ENCODE measurements at places on chromosomes 11 and 22. TPM values are rescaled to one million over a fixed set of nuclear protein-coding genes. Genes with fewer than 3 reads are reported as not detected.

Gene MAJIN
- total RNA-seq = not detected

- no peak overlapping the region for H3K27ac ChIP-seq
- H3K36me3 ChIP-seq = no peaks in the 10 kb centered on the region
- no peak overlapping the region for H3K4me3 ChIP-seq
- no peak for DNase-seq
- H3K4me1 ChIP-seq = no peaks in the 10 kb centered on the region
Measured at GRCh38 chr11:133570376-133570775, 38.1 kb upstream of the OPCML start.

GRCh38 chr22:30519842-30520425 is 14.4 kb upstream of the SEC14L4 start:
- no peaks in the 10 kb centered on the region for H3K36me3 ChIP-seq
- H3K27ac ChIP-seq = no peak overlapping the region
- H3K4me3 ChIP-seq = no peak overlapping the region
- no peak for DNase-seq
- no peaks in the 10 kb centered on the region for H3K4me1 ChIP-seq
- no peaks in the 10 kb centered on the region for H3K27me3 ChIP-seq

- peaks cover 27% of the 10 kb centered on the region for H3K27me3 ChIP-seq
- no peak for DNase-seq
- H3K4me1 ChIP-seq = no peaks in the 10 kb centered on the region
- H3K4me3 ChIP-seq = no peak overlapping the region
- H3K27ac ChIP-seq = no peak overlapping the region
- no peaks in the 10 kb centered on the region for H3K36me3 ChIP-seq
Measured at GRCh38 chr11:19790831-19791552, 78.4 kb downstream of the NAV2 start.

DNA sequence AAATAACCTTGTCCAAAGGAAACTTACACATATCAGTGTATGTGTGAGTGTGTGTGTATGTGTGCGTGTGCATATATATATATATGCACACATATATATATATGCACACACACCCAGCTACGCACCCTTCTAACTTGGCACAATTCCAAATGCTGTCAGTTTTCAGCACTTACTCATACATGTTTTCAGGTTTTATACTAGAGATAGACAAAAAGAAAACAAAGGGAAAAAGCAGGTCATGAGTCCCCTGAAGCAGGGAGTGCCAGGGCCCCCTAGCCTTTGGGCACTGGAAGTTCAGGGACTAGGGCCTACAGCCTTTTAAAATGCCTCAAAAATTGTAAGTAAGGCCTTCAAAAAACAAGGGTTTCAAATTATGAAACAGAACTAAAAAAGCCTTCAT is 265.4 kb downstream of the CADM1 start:
- H3K4me1 ChIP-seq = peaks cover 11% of the 10 kb centered on the region
- no peaks in the 10 kb centered on the region for H3K36me3 ChIP-seq
- no peak overlapping the region for H3K4me3 ChIP-seq

DNA sequence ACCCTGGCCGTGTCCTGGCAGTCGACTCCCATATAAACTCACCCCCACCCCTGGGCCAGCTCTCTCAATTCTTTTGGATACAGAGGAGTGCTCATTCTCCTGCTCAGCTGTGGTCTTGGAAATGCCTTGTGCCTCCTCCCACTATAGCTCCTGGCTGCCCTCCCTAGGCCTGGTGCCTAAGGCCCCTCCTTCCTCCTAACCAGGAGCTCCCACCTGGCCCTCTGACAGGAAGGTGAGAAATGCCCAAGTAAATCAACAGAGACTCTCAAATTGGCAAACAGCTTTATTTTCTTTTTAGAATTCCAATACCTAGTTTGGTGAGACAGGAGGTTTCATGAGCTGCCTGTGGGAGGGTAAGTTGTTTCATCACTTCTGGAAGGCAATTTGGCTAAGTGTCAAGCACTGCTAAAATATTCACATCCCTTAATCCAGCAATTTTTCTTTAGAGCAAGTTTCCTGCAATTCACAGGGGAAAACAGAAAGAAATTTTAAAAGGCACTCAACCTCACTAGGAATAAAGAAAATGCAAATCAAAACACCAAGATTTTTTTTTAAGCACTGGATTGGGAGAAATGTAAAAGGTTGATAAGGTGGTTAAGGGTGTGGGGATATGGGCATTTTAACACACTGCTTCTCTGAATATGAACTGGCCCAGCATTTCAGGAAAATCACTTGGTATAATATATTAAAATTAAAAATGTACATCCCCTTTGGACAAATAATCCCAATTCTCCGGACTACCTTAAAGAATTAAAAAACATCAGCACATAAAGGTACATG is 209.7 kb upstream of the ARHGAP20 start:
- no peak overlapping the region for H3K27ac ChIP-seq
- DNase-seq = peak; percentile 88

Measured in cardiac muscle cell (in vitro differentiated cells and primary cell).